Adrenal gland (tissue), 19 donors: ENCODE measurements at places on chromosomes 6 and 20. TPM values are rescaled to one million over a fixed set of nuclear protein-coding genes. Genes with fewer than 3 reads are reported as not detected.

DNA sequence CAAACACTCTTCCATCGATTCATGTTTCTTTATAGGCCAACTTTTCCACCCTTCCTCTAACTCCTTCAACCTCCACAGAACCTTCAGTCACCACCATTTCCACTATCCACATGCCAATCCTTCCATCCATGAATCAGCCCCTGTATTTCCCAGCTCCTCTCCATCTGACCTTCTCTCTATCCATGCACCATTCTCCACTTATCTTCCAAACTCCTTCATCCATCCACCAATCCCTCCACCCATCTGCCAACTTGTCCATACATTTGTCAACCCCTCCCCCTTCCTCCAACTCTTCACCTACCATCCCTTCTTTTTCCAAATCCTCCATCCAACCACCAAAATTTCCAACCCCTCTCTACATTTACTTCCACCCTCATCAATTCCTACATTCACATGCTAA, 49.9 kb downstream of the MAFB start:
- H3K36me3 ChIP-seq = no peaks in the 10 kb centered on the region
- no peak overlapping the region for H3K27ac ChIP-seq
- H3K4me3 ChIP-seq = no peak overlapping the region

DNA sequence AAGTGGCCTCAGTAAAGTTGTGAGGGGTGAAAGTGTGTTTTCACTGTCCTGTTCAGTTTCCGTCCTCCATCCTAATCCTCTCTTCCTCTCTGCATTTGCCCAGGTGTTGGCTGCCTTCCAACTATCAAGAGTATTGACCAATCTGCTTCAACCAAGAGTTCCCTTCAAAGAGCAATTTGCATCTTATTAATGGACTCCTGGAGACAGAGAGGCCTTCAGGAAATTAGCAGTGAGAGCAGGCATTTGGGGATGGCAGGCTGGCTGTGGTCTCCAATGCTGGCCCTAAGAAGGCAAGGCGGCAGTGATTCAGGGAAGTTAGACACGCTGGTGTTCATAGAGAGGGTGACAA, 77.2 kb downstream of the GPR6 start:
- no peak overlapping the region for H3K27ac ChIP-seq
- DNase-seq = no peak
- no peaks in the 10 kb centered on the region for H3K4me1 ChIP-seq
- peaks cover 5% of the 10 kb centered on the region for H3K27me3 ChIP-seq
- H3K4me3 ChIP-seq = no peak overlapping the region

DNA sequence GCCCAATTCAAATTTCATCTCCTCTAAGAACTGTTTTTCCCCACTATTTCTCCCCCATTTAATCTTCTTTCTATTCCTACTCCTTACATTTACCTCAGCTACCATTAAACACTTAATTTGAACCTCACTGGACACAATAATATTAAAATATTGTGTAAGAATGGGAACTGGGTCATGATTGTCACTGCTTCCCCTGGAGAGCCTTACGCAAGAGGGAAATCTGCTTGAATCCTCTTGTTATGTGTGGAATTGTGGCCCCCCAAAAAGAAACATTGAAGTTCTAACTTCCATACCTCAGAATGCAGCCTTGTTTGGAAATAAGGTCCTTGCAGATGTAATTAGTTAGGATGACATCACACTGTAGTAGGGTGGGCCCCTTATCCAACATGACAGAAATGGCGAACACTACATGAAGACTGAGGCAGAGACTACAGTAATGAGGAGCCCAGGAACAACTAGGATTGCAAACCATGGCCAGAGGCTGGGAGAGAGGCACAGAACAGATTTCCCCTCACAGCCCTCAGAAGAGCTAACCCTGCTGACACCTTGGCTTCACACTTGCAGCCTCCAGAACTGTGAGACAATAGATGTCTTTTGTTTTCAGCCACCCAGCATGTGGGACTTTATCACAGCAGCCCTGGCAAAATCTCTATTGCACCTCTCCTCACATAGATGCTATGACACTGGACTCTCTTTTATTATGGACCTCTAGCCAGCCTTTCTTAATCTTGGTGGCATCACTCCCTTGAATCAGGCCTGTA, 29.9 kb downstream of the HIVEP2 start:
- H3K36me3 ChIP-seq = no peaks in the 10 kb centered on the region
- no peaks in the 10 kb centered on the region for H3K4me1 ChIP-seq
- no peaks in the 10 kb centered on the region for H3K27me3 ChIP-seq
- H3K4me3 ChIP-seq = no peak overlapping the region

The GPX5 gene
- not detected for total RNA-seq

The PRL gene
- total RNA-seq = not detected

The ANKRD6 gene
- total RNA-seq = 5.6 TPM

The MDFI gene
- 22.9 TPM for total RNA-seq

GRCh38 chr6:88785478-88785877, 177.9 kb downstream of the RNGTT start:
- H3K27me3 ChIP-seq = no peaks in the 10 kb centered on the region
- DNase-seq = no peak
- no peaks in the 10 kb centered on the region for H3K4me1 ChIP-seq

- DNase-seq = no peak
- no peaks in the 10 kb centered on the region for H3K36me3 ChIP-seq
- H3K27me3 ChIP-seq = no peaks in the 10 kb centered on the region
- peaks cover 5% of the 10 kb centered on the region for H3K4me1 ChIP-seq
- H3K27ac ChIP-seq = no peak overlapping the region
- H3K4me3 ChIP-seq = no peak overlapping the region
Observed at GRCh38 chr6:28979679-28980078, 25.4 kb downstream of the ZNF311 start.

GRCh38 chr6:6655805-6656251, 67.3 kb downstream of the LY86 start:
- no peak overlapping the region for H3K27ac ChIP-seq
- no peak for DNase-seq
- H3K27me3 ChIP-seq = no peaks in the 10 kb centered on the region
- H3K4me1 ChIP-seq = no peaks in the 10 kb centered on the region
- H3K4me3 ChIP-seq = no peak overlapping the region

The MAP7 gene
- total RNA-seq = 10.7 TPM

DNA sequence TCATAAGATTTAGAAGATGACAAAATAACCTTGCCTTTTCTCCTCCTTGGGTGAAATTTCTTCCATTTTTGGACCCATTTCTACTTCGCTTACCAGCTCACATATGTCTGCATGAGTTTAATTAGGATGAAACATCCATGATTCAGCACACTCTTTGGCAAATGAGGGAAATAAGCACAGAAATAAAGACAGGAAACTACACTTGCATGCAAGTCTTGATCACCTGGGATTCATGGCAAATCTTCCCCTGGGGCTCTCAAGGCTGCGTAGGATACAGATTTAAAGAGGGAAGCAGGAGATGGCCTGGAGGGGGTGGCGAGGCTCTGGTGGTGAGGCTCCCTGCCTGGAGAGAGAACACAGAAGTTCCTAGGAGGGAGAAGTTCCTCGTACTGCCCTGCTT, 147.8 kb downstream of the EDN3 start:
- no peak overlapping the region for H3K27ac ChIP-seq
- H3K4me3 ChIP-seq = no peak overlapping the region
- peaks cover 5% of the 10 kb centered on the region for H3K27me3 ChIP-seq
- no peak for DNase-seq
- no peaks in the 10 kb centered on the region for H3K4me1 ChIP-seq
- no peaks in the 10 kb centered on the region for H3K36me3 ChIP-seq

DNA sequence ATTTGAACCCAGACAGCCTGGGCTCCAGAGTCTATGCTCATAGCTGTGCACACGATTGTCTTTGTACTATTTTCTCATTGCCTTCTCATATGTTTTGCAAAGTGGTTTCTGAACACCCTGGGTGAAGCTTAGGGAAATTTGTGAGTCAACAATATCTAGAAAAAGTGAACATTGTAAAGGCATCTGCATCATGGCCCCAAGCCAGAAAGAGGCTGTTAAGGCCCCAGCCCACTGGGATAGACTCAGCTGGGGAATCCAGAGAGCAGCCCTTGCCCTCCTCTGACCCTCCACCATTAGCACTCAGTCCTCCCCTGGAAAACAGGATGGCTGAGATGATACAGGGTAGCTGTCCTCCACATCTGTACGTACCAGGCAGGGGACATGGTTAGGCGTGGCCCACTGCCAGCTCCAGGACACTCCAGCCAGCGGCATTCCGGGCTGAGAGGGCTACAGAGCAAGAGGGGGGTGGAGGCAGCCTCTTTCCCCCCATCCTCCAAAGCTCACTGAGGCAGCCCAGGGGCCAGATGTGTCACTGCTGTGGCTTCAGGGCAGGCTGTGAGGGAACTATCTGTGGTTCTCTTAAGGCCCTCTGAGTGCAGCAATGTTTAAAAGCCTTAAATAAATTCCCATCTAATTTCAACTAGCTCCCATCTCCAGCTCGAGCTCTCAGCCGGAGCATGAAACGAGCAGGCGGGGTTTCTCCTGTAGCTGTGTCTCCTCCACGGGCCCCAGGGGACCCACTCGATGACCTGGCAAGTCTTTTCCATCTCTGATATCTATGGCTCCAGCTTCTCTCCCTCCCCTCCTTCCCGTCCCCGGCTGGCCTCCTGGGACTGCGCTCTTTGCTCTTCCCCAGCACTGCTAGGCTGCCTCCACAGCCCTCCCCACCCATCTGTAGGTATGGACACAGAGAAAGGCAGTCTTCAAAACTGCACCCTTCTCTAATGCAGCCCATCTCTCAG, 209.4 kb upstream of the LRFN2 start:
- H3K36me3 ChIP-seq = no peaks in the 10 kb centered on the region
- no peak overlapping the region for H3K4me3 ChIP-seq
- no peak for DNase-seq
- no peaks in the 10 kb centered on the region for H3K4me1 ChIP-seq
- no peak overlapping the region for H3K27ac ChIP-seq
- no peaks in the 10 kb centered on the region for H3K27me3 ChIP-seq
